ENCODE measurements at places on chromosomes 6 and 20. TPM values are rescaled to one million over a fixed set of nuclear protein-coding genes. Genes with fewer than 3 reads are reported as not detected.

The PSORS1C1 gene
- 0.06 TPM for total RNA-seq

The HEY2 gene
- total RNA-seq, result 3.9 TPM

The PAK5 gene
- 0.06 TPM for total RNA-seq

The CRISP2 gene
- total RNA-seq, result 0.18 TPM

Measured in metanephros (tissue), 2 donors.